Mucosa of descending colon (tissue), 3 donors: ENCODE measurements at places on chromosomes 4 and X. TPM values are rescaled to one million over a fixed set of nuclear protein-coding genes. Genes with fewer than 3 reads are reported as not detected.

GRCh38 chr4:172892300-172892699 is 276.3 kb upstream of the GALNT7 start:
- no peak for DNase-seq

DNA sequence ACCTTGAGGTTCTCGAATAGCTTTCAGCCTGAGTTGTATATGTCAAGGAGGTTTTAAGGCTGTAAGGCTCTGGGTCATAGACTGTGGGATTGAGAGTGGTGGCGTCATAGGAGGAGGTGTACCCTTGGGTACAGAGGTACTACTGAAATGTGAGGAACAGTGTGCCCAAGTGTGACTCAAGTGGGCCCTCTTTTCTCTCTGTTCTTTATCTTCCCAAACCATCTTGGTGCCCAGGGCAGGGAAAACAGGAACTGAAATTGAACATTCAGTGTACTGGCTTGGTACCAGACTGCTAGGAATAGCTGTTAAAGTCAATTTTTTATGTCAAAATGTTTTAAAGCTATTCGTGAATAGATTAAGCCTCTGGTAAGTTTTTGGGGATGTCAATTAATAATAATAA is 136.2 kb upstream of the RPS6KA3 start:
- no peak for DNase-seq

SULT1E1 gene
- total RNA-seq = not detected

GRCh38 chrX:135411893-135412292 is 9.9 kb upstream of the SMIM10L2A start:
- no peak for DNase-seq

GRCh38 chrX:69136546-69137331 is 28.5 kb downstream of the PJA1 start:
- no peak for DNase-seq

DNA sequence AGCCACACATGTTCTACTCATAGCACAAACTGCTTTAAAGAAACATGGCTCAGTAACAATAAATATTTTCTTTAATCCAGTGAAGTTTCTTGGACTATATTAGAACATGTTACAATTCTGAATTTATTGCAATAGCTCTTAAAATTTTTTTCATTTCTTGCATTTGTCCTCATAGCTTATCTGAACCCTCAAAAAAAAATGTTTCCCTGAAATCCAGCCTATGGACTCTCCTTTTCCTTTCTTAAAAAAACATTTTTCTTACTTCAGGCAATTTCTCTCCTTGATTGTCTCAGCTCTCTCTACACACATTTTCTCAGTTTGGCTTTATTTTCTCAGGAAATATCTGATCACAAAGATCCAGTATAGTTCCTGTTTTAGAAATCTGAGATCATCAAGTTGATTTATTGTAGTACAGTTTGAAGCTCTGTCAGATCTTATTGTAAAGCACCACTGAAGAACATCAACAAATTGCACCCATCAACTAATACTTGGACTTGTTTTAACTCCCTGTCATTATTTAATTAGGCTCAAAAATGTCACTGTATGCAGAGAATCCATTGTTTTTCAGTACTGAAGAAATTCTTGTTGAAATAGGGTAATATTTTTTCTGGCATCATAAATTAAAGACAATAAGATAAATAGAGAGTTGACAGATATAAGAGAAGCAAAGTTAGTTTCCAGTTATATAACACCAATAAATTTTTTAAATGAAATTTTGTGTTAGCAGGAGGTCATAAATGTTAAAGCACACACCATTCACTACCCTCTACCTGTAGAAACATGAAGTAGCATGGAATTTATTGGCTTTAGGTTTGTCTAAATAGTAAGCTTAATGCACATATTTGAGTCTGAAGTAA is 317.7 kb downstream of the ARHGAP24 start:
- no peak for DNase-seq

GRCh38 chr4:56666279-56666678 is 14.8 kb downstream of the HOPX start:
- DNase-seq = no peak

GRCh38 chrX:63932006-63932405 is 147.0 kb upstream of the ARHGEF9 start:
- no peak for DNase-seq

DNA sequence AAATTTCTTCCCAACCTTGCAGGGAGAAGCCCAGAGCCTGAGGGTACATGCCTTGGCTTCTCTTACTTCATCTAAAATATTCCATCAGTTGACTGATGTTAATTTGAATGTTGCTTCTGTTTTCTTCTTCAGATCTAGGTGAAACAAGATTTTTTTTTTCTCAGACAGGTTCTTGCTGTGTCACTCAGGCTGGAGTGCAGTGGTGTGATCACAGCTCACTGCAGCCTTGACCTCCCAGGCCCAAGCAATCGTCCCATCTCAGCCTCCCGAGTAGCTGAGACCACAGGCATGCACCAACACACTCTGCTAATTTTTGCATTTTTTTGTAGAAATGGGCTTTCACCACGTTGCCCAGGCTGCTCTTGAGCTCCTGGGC is 62.1 kb upstream of the KLF3 start:
- DNase-seq = no peak

DNA sequence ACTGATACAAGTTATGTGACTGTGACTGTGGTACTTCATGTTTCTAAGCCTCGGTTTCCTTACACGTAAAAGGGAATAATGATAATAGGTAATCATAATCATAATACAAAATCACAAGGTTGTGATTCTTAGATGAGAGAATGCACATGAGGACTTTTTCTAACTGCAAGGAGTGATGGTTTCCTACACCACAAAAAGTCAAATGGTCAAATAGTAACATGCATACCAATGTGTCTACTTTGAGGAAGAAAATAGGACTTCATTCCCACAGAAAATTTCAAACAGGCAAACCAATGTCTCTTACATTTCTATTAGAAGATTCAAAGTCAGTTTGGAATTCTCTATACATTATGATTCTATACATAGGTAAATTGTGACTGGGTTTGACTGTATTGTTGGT is 368.7 kb upstream of the FTHL17 start:
- DNase-seq = no peak

FDCSP gene
- not detected for total RNA-seq

COX7B2 gene
- total RNA-seq = not detected

VSIG4 gene
- 7.3 TPM for total RNA-seq

ACE2 gene
- total RNA-seq = 23.1 TPM

DNA sequence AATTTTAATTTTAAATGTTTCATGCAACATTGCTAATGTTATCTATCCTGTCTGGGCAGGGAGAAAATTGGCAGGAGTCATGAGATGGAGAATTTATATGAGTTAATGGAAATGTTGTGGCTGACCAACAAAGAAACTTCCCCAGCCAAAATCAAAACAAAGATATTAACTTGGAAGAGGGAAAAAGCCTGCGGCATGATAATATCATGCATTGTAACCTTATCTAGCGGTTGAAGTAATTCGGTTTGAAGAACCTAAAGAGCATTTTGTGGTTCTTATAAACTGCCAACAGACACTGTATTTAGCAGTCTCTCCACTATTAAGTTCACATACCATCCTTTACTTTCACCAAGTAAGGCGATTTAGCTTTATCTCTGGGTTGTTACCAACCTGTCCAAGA is 42.3 kb downstream of the DKK2 start:
- DNase-seq = no peak

DDX53 gene
- total RNA-seq = not detected

DNA sequence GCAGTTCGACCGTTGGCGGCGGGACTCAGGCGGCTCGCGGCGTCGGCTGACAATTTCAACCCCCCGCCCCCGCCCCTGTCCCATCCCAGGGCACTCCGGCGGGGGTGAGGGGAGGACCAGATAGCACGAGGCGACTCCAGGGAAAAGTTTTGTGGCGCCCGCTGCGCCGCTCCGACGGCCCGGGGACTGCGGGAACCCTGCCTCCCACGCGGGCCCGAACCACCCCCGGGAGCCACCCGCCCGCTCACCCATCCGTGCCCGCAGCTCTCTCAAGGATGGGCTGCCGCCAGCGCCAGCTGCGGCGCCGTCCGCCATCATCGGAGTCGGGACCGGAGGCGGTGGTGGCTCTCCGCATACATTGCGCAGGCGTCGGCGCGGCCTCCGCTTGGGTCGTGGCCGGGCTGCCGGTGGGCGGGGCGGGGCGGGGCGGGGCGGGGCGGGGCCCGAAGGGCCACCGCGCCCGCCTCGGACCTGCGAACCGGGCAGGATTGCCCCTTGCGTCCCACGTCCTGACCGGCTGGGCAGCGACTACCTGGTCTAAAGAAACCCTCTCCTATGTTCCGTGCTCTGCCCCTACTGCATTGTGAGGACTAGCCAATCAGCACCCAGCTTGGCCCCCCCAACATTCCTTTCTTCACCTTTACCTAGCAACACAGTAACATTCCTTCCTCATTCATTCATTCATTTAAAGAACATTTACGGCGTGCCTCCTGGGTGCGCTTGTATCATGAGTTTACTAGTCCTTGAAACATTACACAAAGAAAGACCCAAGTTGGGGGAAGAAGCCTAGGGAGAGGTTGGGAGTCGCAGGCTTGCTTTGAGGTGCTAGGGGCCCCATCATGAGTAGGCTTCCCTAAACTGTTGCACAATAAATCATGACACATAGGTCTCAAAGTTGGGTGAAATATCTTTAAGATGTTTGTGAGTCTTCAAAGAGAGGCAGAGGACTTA is at the start of gene MAP7D3:
Gene MAP7D3 (minus strand): TSS at position 360 of the 951 bp plus-strand sequence. CDS start 42 bp downstream, at position 318.
- peak; percentile 81 for DNase-seq

NUP62CL gene
- 1.7 TPM for total RNA-seq

GRCh38 chrX:16177260-16177659 is 10.0 kb downstream of the MAGEB17 start:
- no peak for DNase-seq

GRCh38 chr4:6124386-6125102 is 75.8 kb downstream of the JAKMIP1 start:
- DNase-seq = no peak

CSAG1 gene
- total RNA-seq = not detected

GRCh38 chr4:153933915-153934687 is 145.2 kb upstream of the SFRP2 start:
- DNase-seq = no peak

MSL3 gene
- 25.3 TPM for total RNA-seq

DNA sequence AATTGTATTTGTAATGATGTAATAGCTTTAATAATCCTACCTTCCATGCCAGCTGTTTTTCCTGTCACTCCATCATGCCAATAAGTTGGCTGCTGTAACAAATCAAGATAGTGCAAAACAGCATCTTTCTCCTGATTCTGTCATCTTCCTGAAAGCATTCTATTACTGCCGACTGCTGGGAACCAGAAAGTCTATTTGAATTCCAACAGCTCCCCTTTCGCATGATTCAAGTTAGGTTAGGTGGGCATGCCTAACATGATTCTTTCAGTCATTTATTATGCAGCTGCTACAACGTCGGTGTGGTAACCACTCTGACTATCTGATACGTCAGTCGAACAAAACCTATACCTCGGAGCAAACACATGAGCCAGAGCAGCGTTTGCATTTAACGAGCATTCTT is 127.9 kb upstream of the DMD start:
- DNase-seq = no peak

DNA sequence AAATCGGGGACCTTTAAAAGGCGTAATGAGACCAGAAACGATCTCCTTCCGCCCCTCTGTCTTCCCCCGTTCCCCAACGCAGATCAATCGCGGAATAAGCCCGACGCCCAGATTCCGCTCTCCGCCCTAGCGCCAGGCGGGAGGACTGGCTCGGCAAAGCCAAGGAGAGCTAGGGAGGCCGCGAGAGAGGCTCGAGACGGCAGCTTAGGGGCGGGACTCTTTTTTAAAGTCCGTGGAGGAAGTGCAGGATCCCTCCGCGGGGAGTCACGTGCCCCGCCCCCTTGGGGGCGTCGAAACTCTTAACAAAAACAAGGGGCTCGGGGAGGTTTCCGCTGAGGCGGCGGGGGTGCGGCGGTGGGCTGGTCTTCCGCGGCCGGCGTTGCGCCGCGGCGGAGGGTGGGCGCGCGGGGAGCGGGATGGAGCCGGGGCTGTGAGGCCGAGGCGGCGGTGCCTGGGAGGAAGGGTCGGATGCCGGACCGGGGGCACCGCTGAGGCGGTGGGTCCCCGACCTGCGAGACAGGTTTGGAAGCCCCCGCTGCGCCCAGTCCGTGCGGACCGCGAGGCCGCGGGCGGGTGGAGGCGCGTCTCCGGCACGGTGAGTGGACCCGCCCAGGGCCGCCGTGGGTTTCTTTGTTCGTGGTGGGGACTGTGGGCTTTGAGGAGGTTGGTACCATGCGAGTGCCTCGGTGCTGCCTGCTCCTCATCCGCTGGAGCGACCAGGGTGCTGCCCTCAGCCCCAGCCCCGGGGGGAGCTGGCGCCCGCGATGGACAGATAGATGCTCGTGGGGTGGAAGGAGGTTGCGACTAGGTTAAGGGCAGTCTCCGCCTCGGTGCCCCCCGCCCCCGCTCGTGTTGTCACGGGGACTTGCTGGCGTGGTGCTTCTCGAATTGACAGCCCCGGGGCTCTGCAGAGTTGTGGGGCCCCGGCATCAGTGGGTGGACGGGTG is at the start of gene CCNG2:
Gene CCNG2 (plus strand): TSS at position 296 of the 947 bp plus-strand sequence. CDS start 1,326 bp downstream, outside the sequence.
- peak; percentile 89 for DNase-seq

ADH1C gene
- 502 TPM for total RNA-seq

DNA sequence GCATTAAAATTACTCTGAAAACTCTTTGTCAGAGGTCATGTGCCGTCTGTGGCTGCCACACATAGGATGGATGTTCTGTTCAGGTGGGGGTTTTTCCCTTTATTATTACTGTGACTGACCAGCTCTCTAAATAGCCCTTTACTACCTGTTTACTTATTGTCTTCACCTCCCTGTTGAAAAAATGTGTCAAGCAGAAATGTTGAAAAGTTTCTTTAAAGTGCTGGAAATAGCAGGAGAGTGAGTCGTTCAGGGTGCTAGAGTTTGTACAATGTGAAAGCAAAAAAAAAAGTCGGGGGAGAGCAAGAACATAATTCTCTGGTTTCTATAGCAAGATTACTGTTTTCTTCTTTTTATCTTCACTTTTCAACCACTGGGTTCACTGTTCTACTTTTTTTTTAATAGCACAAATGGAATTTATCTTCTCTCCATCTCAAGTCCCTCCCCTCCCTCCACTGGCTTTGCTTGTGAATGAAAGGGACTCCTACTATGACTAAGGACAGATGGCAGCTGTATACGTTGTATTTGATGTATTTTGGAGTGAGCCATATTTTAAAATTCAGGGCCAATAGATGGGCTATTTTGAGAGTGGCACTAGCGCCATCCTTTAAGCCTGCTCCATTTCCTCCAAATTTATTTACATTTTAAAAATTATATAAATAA is 33.3 kb downstream of the ARX start:
- no peak for DNase-seq

GRCh38 chrX:100685284-100685996 is 41.4 kb downstream of the SRPX2 start:
- DNase-seq = no peak
